ENCODE measurements at places on chromosomes 16 and 17. TPM values are rescaled to one million over a fixed set of nuclear protein-coding genes. Genes with fewer than 3 reads are reported as not detected.
A peak's percentile ranks its signal among the peaks of the same experiment; 100 is the strongest.

Gene SPAG7
- total RNA-seq: 56.4 TPM

GRCh38 chr17:27466743-27467375 is 10.6 kb downstream of the KSR1 start:
- DNase-seq: no peak

GRCh38 chr16:17312094-17312710 is 158.6 kb downstream of the XYLT1 start:
- peak; percentile 88 for DNase-seq

Gene ARL5C
- not detected for total RNA-seq

Data from colonic mucosa (tissue), 4 donors.